ENCODE measurements at places on chromosomes 6 and 20. TPM values are rescaled to one million over a fixed set of nuclear protein-coding genes. Genes with fewer than 3 reads are reported as not detected.

DNA sequence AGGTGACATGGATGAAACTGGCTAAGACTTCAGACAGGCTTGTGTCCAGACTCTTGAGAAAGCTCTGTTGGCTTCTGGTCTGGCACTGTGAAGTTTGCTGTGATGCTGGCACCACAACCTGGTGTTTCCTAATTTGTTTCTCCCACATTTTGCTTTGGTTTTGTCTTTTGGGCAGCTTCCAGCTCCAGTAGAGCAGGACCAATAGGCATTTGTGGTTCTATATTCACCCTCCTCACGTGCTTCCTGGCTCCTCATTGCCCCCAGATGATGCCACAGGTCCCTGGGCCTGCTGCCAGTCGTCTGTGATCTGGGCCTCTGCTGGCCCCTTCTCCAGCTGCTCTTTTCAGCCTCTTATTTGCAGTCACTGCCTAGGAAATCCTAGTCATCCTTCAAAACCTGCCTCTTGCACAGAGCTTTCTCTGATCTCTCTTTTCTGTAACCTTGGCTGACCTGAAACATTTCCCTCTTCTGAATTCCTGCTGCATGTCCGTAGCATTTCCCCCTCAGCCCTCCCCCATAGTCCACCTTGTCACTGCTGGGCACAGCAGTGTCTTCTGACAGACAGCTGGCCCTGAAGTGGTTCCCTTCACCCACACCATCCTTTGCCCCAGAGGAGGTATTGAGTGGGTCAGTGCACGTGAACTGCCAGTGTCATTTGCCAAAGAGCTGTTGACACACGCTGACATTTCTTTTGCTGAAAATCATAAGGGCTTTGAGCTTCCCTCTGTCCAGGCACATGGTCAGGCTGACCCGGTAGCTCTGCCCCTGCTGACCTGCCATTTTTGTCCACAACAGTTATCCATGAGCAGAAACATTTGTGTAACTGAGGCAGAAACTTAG, 63.0 kb downstream of the PTPN1 start:
- DNase-seq, result no peak

Gene NAPB
- total RNA-seq, result 11.3 TPM

Gene RGS17
- 3.8 TPM for total RNA-seq

Gene BMP2
- total RNA-seq, result 6.6 TPM

- DNase-seq, result no peak
Observed at GRCh38 chr6:45378334-45378926, 696 bp upstream of the SUPT3H start.

GRCh38 chr20:53856300-53857295, 213.8 kb downstream of the BCAS1 start:
- DNase-seq, result no peak

Gene ENTPD6
- 57.4 TPM for total RNA-seq

Gene CGA
- not detected for total RNA-seq

GRCh38 chr6:162962093-162962492, 234.3 kb downstream of the PACRG start:
- DNase-seq, result no peak

DNA sequence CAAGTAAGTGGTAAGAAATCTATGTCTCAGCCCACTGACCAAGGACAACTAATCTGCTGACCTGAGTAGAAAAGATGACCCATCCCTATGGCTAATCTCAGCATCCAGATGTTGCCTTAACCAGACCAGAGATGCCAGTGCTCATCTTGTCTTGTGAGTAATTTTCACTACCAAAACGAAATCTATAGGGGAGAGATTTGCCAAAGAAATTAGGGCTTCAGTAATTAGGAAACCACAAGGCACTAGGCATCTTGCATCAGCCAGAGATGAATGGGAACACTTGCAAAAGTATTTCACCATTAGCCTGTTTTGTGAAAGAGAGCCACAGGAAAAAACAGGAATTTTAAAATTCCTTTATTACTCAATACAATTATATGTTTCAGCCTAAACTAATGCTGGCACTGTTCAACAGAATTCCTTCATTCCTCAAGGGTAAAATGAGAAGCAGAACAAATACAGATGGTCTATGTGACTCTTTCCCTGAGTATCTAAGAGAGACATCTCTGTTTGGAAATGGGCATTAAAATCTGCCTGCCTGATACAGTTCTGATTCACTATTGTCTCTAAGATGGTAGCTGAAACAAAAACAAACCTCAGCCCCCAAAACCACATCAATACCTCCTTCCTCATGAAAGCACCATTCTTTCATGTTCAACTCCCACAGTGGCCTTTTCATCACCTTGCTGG, 87.8 kb downstream of the GMDS start:
- DNase-seq, result no peak

GRCh38 chr20:46635514-46636136, 15.6 kb downstream of the SLC13A3 start:
- no peak for DNase-seq

GRCh38 chr20:51702556-51702955, 65.6 kb downstream of the ATP9A start:
- no peak for DNase-seq

GRCh38 chr6:148952147-148953035, 205.6 kb downstream of the UST start:
- DNase-seq, result no peak

Gene TMEM200A
- 6.4 TPM for total RNA-seq

Gene TULP4
- 61.5 TPM for total RNA-seq

GRCh38 chr6:26260110-26260637, 104.8 kb upstream of the BTN3A2 start:
- DNase-seq, result no peak

DNA sequence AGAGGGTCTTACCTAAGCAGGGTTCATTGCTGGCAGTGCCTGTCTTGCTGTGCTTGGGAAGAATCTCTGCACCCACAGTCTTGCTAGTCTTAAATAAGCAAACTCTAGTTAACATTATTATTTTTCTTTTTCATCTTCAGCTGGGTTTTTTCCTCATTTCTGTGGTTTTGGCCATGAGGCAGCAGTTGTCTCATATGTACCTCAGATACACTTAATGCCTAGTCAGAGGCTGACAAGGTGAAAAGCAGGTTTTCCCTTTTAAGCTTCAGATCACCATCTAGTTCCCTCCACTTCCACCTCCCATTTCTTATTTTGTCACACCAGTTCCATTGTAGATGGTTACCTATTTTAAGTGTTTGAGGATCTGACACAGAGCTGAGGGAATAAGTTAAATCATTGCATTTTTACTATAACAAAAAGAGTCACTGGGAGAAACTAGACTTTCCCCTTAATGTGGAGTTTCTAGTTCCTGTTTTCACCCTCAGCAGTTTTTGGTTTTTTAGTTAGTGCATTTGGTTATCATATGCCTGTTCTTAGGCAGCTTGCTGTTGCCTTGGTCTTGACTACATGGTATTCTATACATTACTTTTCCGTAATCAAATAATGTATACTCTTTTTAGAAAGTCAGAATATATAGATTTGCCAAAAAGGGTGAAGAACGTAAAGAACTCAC, 46.0 kb downstream of the AFDN start:
- no peak for DNase-seq

GRCh38 chr6:69942485-69942884, 76.1 kb downstream of the COL19A1 start:
- no peak for DNase-seq

DNA sequence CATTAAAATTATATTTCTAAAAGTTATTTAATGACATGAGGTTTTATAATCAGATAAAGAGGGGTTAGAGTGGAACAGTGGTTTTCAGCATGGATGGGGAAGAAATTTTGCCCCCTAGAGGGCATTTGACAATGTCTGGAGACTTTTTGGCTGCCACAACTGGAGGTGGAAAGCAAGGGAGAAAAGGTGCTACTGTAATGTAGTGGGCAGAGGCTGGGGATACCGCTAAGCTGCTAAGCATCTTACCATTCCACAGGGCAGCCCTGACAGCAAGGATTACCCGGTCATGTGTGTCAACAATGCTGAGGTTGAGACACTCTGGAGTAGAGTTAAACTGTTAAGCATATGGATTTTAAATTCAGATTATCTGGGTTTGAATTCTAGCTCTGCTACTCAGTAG, 52.9 kb upstream of the FABP7 start:
- peak; percentile 43 for DNase-seq

DNA sequence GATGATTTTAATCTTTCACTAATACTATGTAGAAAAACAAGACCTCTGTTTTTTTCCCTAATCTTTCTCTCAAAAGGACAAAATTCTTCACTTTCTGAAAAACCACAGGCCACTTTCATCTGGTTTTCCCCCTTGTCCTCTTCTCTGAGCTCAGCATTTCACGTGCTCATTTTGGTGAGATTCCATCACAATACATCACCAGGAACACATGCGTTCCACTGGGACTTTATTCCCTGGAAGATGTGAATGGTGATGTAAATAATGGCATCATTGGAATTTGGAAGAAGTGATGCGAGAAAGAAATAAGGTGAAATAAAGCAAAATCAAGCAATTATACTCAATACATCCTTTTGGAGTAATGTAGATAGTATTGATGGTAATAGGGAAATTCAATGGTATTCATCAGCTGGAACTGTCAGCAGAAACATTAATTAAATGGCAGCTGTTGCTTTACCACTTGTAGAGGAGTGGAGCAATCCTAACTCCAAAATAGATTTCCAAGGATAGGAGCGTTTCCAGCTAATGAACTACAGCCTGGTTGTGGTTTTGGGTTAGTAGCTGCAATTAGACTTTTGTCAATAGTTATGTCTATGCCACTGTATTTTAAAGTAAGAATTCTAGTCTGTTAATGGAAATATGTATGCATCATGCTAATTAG, 11.5 kb downstream of the FILIP1 start:
- no peak for DNase-seq

DNA sequence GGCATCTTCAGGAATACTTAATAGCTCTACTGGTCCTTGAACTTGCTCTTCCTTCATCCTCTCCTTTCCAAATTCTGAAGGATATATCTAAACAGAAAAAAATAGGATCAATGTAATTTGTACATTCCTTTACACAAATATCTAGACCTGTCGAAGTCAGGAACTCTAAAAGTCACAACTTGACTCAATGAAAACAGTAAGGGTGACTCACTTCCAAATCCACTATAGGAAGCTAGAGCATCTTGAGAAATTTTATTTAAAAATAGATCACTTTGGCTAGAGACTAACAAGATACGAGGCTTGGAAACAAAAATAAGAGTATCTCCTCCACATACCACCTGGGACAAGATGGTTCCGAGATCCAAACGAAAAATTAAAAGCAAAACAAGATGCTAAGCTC, 12.2 kb downstream of the ESF1 start:
- DNase-seq, result no peak

Data from H9 (cell line).